ENCODE measurements at places on chromosomes 7 and 10.

- DNase-seq, result peak; percentile 68
Measured at GRCh38 chr10:12710594-12711349, 290.7 kb downstream of the CCDC3 start.

DNA sequence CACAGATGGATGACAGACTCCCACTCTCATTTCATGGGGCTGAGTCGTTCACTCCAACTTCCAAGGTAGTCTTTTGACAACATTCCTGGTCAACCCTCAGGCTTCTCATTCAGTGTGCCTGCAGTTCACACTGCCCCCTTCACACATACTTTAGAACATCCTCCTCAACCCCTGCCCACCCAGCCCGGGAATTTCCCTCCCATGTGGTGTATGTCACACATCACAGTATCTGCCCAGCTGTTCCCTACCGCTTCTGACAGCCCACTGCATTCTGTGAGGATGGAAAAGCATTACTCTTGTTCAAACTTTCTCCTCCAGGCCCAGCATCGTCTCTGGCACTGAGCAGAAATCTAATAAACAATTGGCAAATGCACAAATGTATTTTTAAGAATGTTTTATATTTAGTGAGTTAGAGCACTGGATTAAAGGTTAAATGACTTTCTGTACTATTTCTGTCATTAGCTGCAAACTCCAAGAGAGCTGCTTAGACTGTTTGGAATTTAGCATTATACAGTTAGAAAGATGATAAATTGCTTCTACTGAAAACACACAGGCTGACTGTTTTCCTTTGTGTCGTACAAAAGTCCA is 110.4 kb downstream of the SFMBT2 start:
- DNase-seq, result no peak

GRCh38 chr10:119976421-119976820 is 83.9 kb downstream of the SEC23IP start:
- no peak for DNase-seq

DNA sequence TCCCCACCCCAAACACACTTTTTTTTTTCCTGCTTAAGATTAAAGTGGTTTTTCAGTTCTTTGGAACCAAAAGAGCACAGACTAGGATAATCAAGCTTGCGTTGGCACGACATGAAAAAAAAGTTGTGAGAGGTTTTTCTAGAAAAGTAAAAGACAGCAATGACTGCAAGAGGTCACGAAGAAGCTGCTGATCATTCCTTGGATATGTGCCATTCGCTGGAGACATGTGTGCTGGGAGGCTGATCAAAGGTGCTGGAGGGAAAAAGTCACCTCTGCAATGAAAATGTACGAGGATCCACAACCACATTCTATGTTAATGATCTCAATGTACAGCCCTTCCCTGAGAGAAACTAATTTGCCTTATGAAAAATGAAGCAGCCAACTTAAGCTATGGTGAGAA is 5.4 kb downstream of the AKR1B1 start:
- DNase-seq, result no peak

GRCh38 chr10:109956454-109957091 is 33.3 kb upstream of the XPNPEP1 start:
- no peak for DNase-seq
